GM18507 (cell line): ENCODE measurements at places on chromosomes 3 and 15.
A peak's percentile ranks its signal among the peaks of the same experiment; 100 is the strongest.

- DNase-seq, result no peak
Measured at GRCh38 chr3:52931328-52931727, 34.0 kb upstream of the STIMATE start.

DNA sequence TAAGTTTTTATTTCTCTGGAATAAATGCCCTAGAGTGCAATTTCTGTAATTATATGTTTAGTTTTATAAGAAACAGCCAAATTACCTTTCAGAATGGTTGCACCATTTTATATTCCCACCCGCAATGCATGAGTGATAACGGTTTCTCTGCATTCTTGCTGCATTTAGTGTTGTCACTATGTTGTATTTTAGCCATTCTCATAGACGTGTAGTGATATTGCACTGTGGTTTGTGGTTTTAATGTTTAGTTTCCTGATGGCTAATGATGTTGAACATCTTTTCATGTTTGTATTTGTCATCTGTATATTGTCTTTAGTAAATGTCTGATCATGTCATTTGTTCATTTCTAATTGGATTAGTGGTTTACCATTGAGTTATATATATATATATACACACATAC is 73.0 kb upstream of the GOLIM4 start:
- DNase-seq, result no peak

DNA sequence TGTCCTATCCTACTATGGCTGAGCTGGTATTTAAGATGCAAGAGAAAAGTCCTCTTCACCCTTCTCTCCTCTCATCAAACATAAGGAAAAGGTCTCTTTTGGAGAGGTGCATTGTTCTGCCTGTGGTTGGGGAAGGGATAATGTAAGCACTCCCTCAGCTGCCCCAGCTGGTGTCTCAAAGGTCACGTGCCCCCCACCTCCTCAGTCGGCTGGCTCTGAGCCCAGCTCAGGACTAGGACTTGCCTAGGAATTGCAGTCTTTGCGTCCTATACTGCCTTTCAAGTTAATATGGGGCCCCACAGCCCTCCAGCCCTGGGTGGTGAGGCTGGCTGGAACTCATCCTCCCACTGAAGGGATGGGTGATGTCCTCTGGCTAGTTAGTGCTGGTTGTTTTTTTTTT is 29.7 kb downstream of the OR4F15 start:
- no peak for DNase-seq

- DNase-seq, result no peak
Measured at GRCh38 chr15:41797201-41797944, 23.1 kb downstream of the MAPKBP1 start.

DNA sequence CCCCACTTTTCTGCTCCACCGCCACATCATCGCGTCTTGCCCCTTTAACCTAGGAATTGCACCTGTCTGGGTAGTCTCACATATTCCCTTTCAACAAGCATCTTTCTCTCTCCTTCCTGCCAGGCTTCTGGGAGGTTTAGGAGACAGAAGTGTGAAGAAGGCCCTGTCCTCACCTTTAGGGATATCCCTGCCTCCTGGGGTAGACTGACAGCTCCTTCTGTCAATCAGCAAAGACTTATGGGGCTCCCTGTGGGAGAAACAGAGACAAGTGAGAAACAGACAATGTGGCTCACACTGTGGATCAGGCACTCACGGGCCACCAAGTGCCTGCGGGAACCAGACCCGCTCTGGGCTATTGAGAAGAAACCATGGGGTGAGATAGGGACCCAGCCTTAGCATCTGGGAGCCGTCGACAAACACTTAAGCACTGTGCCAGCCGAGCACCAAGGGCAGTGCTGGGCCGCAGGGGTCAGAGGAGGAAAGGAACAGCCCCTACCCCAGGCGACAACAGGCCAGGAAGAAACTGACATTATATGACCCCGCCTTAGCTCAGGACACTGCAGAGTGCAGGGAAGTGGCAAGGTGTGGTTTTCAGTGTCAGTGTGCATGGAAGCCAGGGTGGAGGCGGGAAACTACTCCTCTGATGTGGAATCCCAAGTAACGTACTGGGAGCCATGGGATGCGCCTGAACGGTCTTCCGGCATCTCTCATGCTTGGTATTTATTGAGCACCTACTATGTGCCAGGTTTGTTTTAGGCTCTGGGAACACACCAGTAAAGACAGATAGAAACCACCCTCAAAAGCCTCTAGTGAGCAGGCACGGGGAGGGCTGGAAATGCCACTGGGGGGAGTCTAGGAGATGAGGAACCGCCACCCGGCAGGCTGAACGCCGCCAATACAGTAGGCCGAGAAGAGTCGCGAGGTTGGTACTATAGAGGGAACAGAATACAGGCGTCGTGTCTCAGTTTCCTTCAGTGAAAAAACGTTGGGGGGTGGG is 1.8 kb downstream of the EFCC1 start:
- DNase-seq, result no peak

DNA sequence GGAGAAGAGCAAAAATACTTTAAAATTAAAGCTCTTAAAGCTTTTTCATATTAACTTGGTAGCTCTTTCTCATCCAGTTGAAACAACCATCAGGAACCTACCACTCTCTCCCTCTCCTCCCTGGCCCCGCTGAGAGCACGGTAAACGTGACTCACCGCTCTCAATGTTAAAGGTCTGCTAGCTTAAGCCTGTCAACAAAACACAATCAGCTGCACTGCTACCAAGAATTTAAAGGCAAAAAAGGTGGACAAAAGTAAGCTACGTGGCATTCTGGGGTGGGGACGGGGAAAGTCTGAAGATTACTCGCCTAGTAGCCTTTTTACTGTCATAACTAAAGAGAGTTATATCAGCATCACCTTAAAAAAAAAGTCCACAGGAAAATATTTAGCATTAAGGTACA is 8.4 kb upstream of the GP5 start:
- no peak for DNase-seq

DNA sequence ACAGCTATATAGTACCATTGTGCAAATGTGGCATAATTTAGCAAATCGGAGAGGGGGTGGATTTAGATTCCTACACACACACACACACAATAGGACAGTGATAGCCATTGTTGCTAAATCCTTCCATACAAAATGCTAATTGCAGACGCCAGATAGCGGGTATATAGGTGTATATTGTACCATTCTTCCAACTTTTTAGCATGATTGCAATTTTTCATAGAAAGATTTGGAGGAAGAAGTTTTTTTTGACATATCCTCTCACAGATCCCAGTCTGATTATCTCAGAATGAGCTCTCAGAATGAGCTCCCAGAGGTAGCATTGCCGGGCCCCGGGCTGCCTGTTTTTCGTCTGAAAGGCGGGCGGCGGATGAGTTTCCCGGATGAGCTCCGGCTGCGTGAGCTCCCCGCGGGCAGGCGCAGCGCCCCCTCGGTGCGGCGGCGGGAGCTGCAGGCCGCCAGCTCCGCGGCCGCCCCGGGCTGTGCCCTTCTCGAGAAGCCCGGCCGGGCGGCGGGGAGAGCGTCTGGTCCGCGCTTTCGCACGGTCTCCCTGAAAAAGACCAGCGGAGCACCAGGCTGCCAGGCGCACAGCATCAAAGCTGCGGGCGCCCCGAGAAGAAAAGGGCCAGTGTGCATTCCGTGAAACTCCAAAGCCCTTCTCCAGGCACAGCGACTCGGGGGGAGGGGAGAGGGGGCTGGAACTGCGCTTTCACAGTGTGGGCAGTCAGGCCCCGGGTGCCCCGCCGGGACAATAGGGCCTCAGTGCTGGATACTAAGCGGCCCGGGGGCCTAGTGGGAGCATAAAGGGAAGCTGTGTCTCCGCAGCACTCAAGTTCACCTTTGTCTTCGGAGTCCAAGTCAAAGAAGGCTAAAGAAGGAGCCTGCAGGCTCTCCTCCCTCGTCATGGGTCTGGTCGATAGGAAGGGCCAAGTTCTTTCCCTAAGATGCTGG is 12.0 kb upstream of the SHC4 start:
- DNase-seq, result peak; percentile 76

DNA sequence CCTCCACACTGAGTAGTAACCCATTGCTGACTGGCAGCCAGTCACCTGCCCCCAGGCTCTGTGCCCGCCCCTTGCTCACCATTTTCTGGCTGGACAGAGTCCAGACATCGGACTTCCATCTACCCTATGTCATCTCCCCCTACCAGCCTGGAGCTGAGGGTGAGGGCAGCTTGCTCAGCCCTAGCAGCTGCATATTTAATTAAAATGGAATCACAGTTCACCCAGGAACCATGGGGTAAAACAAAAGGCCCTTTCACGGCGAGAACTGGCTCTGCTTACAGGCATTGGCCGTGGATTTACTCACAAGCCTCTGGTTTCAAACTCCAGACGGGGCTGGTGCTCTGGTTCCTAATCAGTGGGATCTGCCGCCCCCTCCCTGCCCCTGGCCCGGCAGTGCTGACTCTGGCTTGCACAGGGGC is 94.9 kb upstream of the ATP2B2 start:
- no peak for DNase-seq

GRCh38 chr15:59492389-59493377 is 54.7 kb downstream of the FAM81A start:
- no peak for DNase-seq

DNA sequence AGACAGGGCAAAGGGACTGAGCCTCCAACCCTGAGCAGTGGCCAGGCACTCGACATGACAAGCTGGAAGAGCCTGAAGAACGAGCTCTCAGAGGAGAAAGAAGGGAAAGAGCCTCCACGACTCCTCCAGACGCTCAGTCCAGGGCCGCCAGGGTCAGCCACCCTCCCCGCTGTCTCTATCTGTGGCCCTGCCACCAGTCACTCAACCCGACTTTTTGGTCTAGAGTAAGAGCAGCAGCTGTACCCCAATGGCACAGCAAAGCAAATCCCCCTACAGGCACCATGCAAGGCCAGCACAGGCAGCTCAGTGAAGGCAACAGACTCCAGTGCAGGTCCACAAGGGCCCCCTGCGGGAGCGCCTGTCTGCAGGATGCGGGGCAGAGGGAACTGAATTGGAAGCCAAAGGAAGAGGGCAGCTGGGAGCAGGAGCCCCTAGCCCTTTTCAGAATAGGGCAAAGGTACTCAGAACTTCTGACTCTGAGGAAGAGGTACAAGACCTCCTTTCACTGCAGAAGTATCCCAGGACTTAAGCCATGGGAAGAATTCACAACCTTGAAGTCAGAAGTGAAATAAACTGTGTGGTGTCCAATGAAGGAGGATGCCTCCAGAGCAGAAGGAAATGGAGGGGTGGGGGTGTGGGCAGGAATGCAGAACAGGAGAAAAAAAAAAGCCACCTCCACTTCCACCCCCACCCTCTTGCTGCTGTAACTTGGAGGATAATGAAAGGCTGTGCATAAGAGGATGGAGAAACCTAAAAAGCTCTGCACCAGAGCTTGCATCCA is 8.5 kb upstream of the GRAMD2A start:
- no peak for DNase-seq

DNA sequence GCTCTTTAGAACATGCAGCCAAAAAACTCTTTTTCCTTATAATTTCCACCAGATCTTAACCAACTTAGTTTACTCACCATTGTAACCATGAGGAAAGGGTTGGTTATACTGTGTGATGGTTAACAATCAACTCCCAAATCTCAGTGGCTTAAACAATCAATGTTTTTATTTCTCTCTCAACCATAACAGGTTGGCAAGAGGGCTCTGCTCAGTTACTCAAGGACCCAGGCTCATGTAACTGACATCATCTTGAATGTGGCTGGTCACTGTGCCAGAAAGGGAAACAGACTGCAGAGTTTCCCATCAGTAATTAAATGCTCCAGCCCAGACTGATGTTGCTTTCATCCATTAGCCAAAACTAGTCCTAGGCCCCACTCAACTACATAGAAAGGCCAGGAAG is 69.0 kb downstream of the ANKRD28 start:
- no peak for DNase-seq

DNA sequence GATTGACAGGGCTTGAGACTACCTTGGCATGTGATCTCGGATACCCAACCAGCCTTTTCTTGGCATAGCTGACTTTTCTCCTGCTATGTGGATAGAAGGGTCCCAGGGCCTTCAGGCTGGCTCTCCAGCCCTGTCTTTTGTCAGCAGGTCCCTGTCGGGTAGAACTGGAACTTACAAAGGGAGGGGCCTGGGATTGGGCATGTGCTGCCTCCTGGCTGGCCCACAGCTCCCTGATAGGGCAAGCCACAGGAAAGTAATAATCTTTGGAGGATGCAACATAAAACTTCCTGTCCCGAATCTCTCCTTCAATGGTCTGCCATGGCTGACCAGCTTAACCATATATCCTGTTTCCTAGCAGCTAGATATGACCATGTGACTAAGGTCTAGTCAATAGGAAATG is 89.1 kb downstream of the ABHD5 start:
- DNase-seq, result no peak

DNA sequence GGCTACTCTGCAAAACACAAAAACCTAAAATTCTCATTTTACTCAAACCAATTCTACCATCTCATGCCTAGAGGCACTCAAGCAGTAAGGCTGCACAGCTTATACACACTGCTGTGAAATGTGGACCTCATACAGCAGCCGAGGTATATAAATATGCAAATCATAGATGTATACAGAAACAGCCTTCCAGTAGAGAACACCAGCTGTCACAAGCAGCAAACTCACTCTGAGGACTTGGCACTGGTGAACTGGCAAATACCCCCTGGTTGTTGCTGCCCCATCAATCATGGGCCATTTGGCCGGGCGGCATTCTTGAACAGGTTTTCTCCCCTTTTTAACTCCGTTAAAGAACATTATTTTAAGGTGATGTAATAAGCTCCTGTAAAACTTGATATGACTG is 378.0 kb downstream of the LSAMP start:
- DNase-seq, result no peak

GRCh38 chr15:69156736-69157381 is 3.6 kb upstream of the GLCE start:
- no peak for DNase-seq

- DNase-seq, result no peak
Measured at GRCh38 chr3:151425627-151426340, 35.1 kb downstream of the IGSF10 start.

DNA sequence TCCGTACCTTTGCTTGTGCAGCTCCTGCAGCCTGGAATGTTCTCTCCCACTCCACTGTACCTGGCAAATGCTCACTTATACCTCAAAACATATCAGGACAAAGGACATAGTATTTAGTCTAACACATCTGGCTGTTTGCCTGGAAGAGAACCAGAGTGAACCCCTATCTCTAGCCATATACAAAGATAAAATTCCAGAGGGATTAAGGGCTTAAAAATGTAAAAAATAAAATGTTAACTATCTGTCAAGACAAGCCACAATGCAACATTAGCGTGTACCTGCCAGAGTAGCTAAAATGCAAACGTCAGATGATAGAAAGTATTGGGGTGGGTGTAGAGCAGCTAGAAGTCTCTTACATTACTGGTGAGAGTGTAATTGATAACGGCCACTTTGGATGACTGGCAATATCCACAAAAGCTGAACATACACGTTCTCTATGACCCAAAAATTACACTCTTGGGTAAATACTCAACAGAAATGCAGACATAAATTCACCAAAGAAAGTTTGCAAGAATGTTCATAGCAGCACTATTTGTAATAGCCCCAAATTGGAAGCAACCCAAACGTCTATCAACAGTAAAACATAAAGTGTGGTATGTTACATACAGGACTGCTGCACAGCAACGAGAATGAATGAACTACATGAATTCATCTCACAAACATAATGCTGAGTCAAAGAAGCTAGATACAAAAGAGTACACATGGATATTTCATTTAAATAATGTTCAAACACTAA is 18.2 kb upstream of the ADPGK start:
- DNase-seq, result no peak

GRCh38 chr3:54963641-54964040 is 35.8 kb upstream of the LRTM1 start:
- no peak for DNase-seq
